ENCODE measurements at places on chromosomes 1 and 21. TPM values are rescaled to one million over a fixed set of nuclear protein-coding genes. Genes with fewer than 3 reads are reported as not detected.

- H3K27ac ChIP-seq = no peak overlapping the region
- no peaks in the 10 kb centered on the region for H3K27me3 ChIP-seq
- no peak for DNase-seq
- H3K36me3 ChIP-seq = peaks cover 2% of the 10 kb centered on the region
- H3K4me3 ChIP-seq = no peak overlapping the region
- peaks cover 4% of the 10 kb centered on the region for H3K4me1 ChIP-seq
Observed at GRCh38 chr1:246081856-246082668, 425.0 kb downstream of the SMYD3 start.

GRCh38 chr1:204870160-204870912 lies at the start of gene NFASC:
Gene NFASC, plus strand, starts transcription at chr1:204870862. Its CDS starts 73,454 bp downstream, at chr1:204944316.
- H3K4me3 ChIP-seq = no peak within 1 kb of the TSS
- H3K36me3 ChIP-seq = no peaks in the 10 kb centered on the region
- H3K4me1 ChIP-seq = no peaks in the 10 kb centered on the region
- no peak for DNase-seq

DNA sequence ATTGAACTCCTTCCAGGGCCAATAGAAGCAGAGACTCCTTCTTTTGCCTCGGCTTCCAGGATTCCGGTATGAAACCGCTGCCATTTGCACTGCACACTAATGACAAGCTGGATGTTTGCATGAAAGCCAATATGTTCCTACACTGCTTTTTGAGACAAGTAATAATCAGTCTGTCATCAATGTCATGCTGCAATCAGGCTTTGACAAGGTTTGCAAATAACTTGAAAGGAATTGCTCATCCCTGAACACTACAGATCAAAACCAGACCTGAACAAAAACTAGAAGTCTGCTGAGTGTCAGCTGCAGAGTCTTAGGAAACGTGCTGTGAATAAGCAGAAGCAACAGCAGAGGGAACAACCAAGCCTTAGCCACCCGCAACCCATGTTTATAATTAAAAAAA lies 720.7 kb upstream of the CXADR start:
- H3K27ac ChIP-seq = no peak overlapping the region
- no peaks in the 10 kb centered on the region for H3K4me1 ChIP-seq
- H3K27me3 ChIP-seq = no peaks in the 10 kb centered on the region
- no peak for DNase-seq
- no peaks in the 10 kb centered on the region for H3K36me3 ChIP-seq

The KCNJ9 gene
- not detected for total RNA-seq

- no peak for DNase-seq
- no peaks in the 10 kb centered on the region for H3K4me1 ChIP-seq
- no peak overlapping the region for H3K4me3 ChIP-seq
- H3K27ac ChIP-seq = no peak overlapping the region
- peaks cover 64% of the 10 kb centered on the region for H3K36me3 ChIP-seq
- no peaks in the 10 kb centered on the region for H3K27me3 ChIP-seq
Observed at GRCh38 chr1:67383999-67384638, 46.1 kb downstream of the SERBP1 start.

- H3K27me3 ChIP-seq = no peaks in the 10 kb centered on the region
- H3K36me3 ChIP-seq = peaks cover 59% of the 10 kb centered on the region
- H3K4me3 ChIP-seq = no peak overlapping the region
- H3K27ac ChIP-seq = no peak overlapping the region
- H3K4me1 ChIP-seq = no peaks in the 10 kb centered on the region
Observed at GRCh38 chr1:211287218-211287617, 28.1 kb downstream of the RCOR3 start.

DNA sequence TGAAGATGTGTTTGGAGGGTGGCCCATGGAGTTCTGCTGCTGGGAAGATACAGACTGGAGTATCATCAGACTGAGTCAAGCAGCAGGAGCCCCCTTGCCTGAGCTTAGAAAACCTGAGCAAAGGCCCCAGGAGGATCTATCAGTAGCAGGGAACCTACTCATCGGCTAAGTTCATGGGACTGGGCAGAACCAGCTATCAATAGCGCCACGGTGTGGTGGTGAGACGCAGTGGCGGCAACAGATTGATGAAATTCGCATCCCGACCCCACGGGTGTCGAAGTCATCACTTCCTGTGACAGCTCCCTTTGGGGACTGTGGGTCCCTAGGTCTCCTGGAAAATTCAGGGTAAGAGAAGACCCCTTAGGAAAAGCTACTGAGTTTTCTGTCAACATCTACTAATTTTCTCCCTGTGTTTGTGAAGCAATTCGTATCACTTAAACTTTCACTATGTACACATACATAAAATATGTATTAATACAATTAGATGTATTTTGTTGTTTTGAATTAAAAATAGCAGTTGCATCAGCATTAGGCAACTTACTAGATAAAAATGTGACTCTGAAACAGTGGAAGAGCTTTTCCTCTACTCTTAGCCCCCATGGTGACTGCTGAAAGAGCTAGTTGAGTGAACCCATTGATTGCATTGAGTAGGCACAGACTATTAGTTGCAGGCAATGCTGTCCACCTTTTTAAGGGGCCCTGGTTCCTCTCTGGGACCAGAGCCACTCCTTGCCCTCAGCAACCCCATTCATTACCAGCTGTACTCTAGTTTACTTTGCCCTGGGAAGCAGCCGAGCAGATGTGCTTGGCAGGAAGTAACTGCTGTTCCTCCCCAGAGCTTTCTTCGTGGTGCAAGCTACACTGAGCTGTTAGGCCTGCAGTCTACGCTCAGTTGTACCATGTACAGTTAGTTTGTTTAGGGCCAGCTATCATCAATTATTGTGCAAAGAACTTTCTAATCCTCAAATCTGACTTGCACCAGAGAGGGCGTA lies 7.3 kb upstream of the CACNA1S start:
- H3K4me3 ChIP-seq = no peak overlapping the region
- H3K36me3 ChIP-seq = no peaks in the 10 kb centered on the region
- peak; percentile 66 for DNase-seq
- peaks cover 7% of the 10 kb centered on the region for H3K4me1 ChIP-seq
- no peak overlapping the region for H3K27ac ChIP-seq

GRCh38 chr1:204098683-204099082 lies 25.8 kb downstream of the SOX13 start:
- peaks cover 7% of the 10 kb centered on the region for H3K27me3 ChIP-seq
- peaks cover 21% of the 10 kb centered on the region for H3K4me1 ChIP-seq
- H3K4me3 ChIP-seq = no peak overlapping the region
- no peaks in the 10 kb centered on the region for H3K36me3 ChIP-seq

GRCh38 chr21:32795802-32796559 lies 24.4 kb upstream of the PAXBP1 start:
- H3K27ac ChIP-seq = no peak overlapping the region
- H3K4me3 ChIP-seq = no peak overlapping the region
- no peak for DNase-seq
- H3K4me1 ChIP-seq = no peaks in the 10 kb centered on the region

- no peak overlapping the region for H3K4me3 ChIP-seq
- no peaks in the 10 kb centered on the region for H3K27me3 ChIP-seq
- no peak for DNase-seq
- H3K4me1 ChIP-seq = peaks cover 26% of the 10 kb centered on the region
- H3K27ac ChIP-seq = no peak overlapping the region
- peaks cover 14% of the 10 kb centered on the region for H3K36me3 ChIP-seq
Observed at GRCh38 chr1:235289859-235290739, 37.9 kb downstream of the ARID4B start.

- DNase-seq = no peak
- no peak overlapping the region for H3K4me3 ChIP-seq
- no peaks in the 10 kb centered on the region for H3K36me3 ChIP-seq
- no peak overlapping the region for H3K27ac ChIP-seq
- H3K27me3 ChIP-seq = no peaks in the 10 kb centered on the region
- H3K4me1 ChIP-seq = no peaks in the 10 kb centered on the region
Observed at GRCh38 chr1:232184561-232185530, 445.1 kb downstream of the SIPA1L2 start.

GRCh38 chr1:2805801-2806430 lies 4.4 kb upstream of the TTC34 start:
- DNase-seq = no peak
- H3K4me3 ChIP-seq = no peak overlapping the region
- H3K4me1 ChIP-seq = peaks cover 3% of the 10 kb centered on the region
- no peak overlapping the region for H3K27ac ChIP-seq
- no peaks in the 10 kb centered on the region for H3K36me3 ChIP-seq

- H3K27me3 ChIP-seq = no peaks in the 10 kb centered on the region
- DNase-seq = no peak
- peak overlapping the region; percentile 100 for H3K27ac ChIP-seq
- peaks cover 35% of the 10 kb centered on the region for H3K4me1 ChIP-seq
- peak overlapping the region; percentile 96 for H3K4me3 ChIP-seq
Observed at GRCh38 chr1:44798481-44799365, 1.5 kb upstream of the PLK3 start.

DNA sequence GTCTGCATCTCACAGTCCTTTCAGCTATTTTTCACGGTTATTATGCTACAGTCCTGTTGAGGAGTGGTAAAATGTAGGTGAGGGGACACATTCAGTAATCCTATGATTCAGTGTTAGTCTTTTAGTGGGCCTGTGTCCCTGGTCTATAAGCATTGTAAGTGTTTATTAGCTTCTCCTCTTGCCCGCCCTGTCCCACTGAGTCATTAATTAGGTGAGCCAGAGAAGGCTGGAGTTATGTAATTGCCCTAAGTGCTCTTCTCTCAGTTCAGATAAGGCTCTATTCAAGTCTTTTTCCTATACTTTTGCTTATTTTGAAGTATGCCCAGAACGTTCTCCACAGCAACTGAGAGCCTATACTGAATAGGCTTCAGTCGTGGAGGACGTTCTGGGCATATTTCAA lies 76.3 kb upstream of the ZRANB2 start:
- no peaks in the 10 kb centered on the region for H3K27me3 ChIP-seq
- no peak for DNase-seq
- no peak overlapping the region for H3K27ac ChIP-seq
- no peak overlapping the region for H3K4me3 ChIP-seq
- H3K4me1 ChIP-seq = no peaks in the 10 kb centered on the region

GRCh38 chr21:20004367-20004766 lies 993.8 kb upstream of the NCAM2 start:
- H3K27ac ChIP-seq = no peak overlapping the region
- no peak for DNase-seq
- H3K4me1 ChIP-seq = no peaks in the 10 kb centered on the region
- H3K36me3 ChIP-seq = no peaks in the 10 kb centered on the region
- H3K27me3 ChIP-seq = no peaks in the 10 kb centered on the region

DNA sequence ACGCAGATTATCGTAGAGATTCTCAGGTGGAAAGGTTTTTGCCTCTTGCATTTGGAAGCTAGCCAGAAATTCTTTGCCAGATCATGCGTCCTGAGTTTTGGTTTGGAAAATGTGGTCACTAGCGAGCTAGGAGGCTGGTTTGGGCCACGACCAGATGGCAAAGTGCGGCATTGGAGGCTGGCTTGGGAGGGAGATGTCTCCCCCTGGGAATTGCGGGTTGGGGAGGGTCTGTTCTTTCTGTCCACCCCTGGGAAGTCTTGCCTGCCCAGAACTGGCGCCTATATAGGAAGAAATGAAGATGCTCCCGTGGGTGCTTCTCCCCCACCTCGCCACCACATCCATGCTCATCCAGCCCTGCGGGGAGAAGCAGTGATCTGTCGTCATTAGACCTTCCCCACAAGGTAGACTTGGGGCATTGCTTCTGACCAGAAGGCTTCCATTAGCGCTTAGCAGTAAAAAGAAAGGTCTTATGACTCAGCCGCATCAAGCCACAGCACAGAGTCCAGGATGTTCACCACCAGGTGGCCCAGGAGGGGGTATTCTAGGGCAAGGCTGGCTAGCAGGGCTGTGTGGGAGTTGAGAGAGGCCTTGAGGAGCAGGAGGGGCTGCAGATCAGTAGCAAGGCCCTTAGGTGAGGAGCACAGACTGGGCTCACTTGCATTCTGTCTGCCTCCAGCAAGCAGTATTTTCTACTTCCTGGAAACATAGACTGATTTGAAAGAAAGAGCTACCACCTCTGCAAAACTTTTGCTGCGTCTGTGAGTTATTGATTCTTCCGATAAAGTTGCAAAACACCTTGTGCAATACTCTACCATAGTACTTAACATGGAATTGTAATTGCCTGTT lies 1.5 kb upstream of the PTP4A2 start:
- H3K4me1 ChIP-seq = peaks cover 68% of the 10 kb centered on the region
- H3K4me3 ChIP-seq = peak overlapping the region; percentile 74
- no peaks in the 10 kb centered on the region for H3K27me3 ChIP-seq
- peak overlapping the region; percentile 99 for H3K27ac ChIP-seq
- peak; percentile 89 for DNase-seq

DNA sequence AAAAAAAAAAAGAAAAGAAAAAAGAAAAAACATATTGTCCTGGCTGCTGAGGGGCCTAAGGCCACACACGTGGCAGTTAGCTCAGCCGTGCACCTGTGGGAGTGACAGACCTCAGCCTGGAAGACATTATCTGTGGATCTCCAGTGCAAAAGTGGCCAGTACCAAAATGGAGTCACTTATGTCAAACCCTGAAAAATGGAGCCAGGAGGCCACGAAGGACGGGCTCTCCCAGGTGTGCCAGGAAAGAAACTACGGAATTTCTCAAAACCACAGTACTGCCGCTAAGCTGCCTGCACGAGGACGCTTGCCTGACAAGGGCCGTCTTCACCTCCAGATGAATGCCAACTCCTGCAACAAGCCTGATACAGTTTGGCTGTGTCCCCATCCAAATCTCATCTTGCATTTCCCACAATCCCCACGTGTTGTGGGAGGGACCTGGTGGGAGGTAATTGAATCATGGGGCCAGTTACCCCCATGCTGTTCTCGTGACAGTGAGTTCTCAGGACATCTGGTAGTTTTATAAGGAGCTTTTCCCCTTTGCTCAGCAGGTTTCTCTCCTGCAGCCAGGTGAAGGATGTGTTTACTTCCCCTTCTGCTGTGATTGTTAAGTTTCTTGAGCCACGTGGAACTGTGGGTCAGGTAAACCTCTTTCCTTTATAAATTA lies 5.3 kb upstream of the MIB2 start:
- DNase-seq = no peak
- H3K36me3 ChIP-seq = peaks cover 8% of the 10 kb centered on the region
- H3K27me3 ChIP-seq = no peaks in the 10 kb centered on the region

DNA sequence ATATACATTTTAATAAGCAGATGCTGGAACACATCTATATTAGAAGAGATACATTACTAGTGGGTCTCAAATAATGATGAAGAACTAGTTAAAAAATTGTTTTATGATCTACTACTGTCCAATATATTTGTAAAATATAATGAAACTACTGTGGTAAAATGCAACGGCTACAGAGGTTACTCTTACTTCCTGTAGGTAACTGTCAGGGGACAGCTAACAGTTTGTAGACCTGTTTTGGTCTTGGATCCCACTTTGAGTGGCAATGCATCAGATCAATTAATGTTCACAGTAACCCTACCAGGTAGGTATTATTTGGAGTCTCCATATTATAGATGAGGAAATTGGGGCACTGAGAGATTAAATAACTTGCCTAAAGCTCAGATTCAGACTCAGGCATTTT lies 26.7 kb upstream of the MYSM1 start:
- no peak for DNase-seq
- H3K36me3 ChIP-seq = peaks cover 8% of the 10 kb centered on the region
- H3K27ac ChIP-seq = peak overlapping the region; percentile 83
- peak overlapping the region; percentile 29 for H3K4me3 ChIP-seq

GRCh38 chr1:154944401-154945159 lies 8.1 kb upstream of the PMVK start:
- DNase-seq = no peak
- peaks cover 53% of the 10 kb centered on the region for H3K4me1 ChIP-seq
- H3K27ac ChIP-seq = peak overlapping the region; percentile 91

GRCh38 chr1:237124856-237125462 lies 83.0 kb downstream of the RYR2 start:
- H3K4me1 ChIP-seq = no peaks in the 10 kb centered on the region
- no peaks in the 10 kb centered on the region for H3K27me3 ChIP-seq
- no peak for DNase-seq
- H3K36me3 ChIP-seq = no peaks in the 10 kb centered on the region
